ENCODE measurements at places on chromosomes 12 and 14.
A peak's percentile ranks its signal among the peaks of the same experiment; 100 is the strongest.

- no peak for DNase-seq
These were observed 24.8 kb downstream of the NUAK1 start for GRCh38 chr12:106113824-106114446.

DNA sequence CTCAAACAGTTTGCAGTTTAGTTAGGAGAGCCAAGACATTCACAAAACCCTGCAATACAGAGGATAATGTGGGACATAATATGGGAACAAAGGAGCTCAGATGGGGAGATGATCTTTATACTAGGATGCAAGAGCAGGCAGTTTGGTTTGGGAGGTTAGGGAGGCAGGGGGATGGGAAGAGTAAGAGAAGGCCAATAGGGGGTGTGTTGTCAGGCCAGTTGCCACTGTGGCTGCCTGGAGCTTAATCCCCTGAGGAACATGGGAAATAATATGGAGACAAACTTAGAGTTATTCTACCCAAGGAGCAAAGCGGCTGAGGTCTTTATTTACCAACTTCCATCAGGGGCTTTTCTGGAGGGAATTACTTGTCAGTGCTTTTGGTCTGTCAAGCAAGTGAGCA, 10.0 kb upstream of the CSRP2 start:
- no peak for DNase-seq

DNA sequence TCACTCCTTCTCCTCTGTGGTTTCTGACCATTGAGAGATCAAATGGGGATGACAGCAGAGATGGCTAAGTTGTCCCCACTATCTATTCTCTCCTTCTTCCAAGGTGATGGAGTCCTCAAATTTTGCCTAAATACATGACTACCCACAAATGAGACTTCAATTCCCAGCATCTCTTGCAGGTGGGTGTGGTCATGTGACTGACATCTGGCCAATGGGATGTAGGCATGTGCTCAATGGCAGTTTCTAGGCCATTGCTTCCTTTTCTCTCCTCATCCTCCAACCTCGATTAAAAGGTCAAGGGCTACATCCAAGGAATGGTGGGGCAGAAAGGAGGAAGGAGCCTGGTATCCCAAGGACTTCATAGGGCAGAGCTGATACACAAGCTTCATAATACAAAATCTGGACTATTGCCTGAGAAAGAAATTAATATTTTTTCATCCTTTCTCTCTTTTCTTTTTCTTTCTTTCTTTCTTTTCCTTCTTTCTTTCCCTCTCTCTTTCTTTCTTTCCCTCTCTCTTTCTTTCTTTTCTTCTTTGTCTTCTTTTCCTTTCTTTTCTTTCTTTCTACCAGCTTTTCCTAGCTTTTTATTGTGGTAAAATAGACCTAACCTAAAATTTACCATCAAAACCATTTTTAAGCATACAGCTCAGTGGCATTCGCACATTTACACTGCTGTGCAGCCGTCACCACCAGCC, 100.9 kb upstream of the PRB2 start:
- DNase-seq: no peak

- DNase-seq: no peak
These were observed 55.4 kb downstream of the SAMD4A start for GRCh38 chr14:54622192-54622958.

DNA sequence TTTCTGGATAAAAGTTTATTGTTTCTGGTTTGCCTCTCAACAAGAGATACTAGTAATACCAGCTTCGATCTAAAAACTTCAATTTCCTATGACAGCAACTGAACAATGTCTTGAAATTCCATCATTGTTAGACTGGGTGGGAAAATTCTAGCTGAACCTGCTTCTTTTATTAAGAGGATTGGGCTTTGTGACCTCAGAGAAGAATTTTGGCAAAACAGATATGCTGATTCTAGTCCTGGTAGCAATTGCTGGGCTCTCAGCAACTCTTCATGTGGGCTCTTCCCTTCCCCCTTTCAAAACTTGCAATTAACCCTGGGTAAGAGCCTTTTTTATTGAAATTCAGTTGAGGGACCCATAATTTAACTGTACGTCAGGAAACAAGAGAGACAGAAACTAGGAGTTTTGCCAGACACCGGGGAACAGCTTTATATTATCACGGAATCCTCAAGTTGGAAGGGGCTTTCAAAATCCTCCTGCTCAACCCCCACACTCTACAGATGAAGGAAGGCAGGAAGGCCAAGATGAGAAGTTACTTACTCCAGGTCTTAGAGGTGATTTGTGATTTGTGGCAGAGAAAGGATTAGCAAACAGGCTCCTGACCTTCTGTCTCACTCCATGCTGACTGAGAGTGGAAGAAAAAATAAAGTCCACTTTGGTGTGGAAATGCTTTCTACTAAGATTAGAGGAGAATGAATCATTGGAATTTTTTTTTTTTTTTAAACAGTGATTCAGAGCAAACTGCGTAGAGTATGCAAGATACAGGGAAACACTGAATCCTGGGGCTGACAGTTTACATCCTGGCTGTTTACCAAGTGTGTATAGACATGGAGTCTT, 239.0 kb upstream of the ATP2B1 start:
- no peak for DNase-seq

- peak; percentile 51 for DNase-seq
These were observed at the start of gene MSRB3 for GRCh38 chr12:65278576-65279368. MSRB3 (plus strand) TSS chr12:65278683; CDS start chr12:65308580, 29,897 bp downstream.

- no peak for DNase-seq
These were observed 125.4 kb downstream of the LLPH start for GRCh38 chr12:66004922-66005703.

GRCh38 chr14:102189874-102190273, 50.2 kb downstream of the WDR20 start:
- DNase-seq: no peak

- no peak for DNase-seq
These were observed 7.8 kb downstream of the LRTM2 start for GRCh38 chr12:1827826-1828805.

DNA sequence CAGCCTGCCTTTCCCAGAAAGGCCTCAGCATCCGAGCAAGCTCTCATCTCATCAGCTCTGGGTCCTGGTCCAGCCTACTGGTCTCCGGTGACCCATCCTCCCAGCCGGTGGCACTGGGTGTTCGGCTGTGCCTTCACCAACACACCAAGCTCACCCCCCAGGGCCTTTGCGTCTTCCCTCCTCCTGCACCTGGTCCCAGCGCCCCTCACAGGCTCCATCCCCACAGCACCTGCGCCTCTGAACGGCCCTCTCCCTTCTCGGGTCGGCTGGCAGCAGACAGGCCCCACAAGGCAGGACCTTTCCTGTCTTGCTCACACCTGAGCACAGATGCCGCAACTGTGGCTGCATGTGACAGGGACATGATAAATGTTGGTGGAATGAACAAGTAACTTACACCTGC, 13.1 kb downstream of the P2RX2 start:
- no peak for DNase-seq

GRCh38 chr12:69888901-69889300, 63.9 kb downstream of the MYRFL start:
- no peak for DNase-seq

GRCh38 chr12:74646831-74647230, 109.2 kb downstream of the ATXN7L3B start:
- DNase-seq: no peak

GRCh38 chr14:81261176-81261575, 40.4 kb upstream of the GTF2A1 start:
- DNase-seq: no peak

DNA sequence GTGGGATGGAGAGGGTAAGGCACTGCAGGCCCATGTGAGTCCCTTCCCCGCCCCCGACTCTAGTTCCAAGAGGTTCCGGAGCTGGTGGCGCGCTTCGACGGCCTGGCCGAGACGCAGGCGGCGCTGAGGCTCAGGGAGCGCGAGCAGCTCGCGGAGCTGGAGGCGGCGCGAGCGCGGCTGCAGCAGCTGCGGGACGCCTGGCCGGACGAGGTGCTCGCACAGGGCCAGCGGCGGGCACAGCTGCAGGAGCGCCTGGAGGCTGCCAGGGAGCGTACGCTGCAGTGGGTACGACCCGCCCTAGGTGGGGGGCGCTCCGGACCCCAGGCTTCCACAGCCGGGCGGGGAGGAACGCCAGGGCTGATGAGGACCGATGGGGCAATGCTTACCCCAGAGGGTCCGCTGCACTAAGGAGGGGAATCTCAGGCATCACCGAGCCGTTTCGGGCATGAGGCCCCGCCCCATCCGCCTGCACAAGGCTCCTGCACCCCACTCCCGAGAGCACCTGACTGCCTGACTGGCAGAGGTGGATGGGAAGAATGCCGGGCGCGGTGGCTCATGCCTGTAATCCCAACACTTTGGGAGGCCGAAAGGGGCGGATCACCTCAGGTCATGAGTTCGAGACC, 4.9 kb downstream of the CFAP73 start:
- peak; percentile 37 for DNase-seq

- DNase-seq: no peak
These were observed 8.6 kb upstream of the M6PR start for GRCh38 chr12:8958066-8958465.

DNA sequence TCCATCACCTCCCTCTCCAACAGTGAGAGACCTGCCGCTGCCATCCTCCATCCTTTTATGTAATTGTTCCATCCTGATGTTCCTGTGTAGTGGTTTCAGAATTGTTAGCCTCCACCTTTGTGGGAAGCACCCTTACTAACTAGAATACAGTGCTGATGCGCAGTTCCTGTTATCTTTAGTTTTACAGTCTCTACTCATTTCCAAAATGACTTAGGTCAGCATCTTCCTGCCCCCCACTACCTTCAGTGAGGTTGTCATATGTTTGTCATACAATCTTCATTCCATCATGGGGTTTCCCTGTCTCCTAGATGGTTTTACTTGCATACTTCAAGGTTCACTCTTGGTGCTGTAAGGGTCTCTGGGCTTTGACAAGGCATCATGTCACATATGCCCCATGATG, 69.8 kb downstream of the EML1 start:
- DNase-seq: no peak

- DNase-seq: no peak
These were observed 62.1 kb downstream of the ADGRD1 start for GRCh38 chr12:131015581-131016337.

GRCh38 chr14:73245480-73246325, 8.4 kb downstream of the PAPLN start:
- DNase-seq: peak; percentile 53

- DNase-seq: no peak
These were observed 84.6 kb downstream of the TXNDC16 start for GRCh38 chr14:52467515-52468266.

DNA sequence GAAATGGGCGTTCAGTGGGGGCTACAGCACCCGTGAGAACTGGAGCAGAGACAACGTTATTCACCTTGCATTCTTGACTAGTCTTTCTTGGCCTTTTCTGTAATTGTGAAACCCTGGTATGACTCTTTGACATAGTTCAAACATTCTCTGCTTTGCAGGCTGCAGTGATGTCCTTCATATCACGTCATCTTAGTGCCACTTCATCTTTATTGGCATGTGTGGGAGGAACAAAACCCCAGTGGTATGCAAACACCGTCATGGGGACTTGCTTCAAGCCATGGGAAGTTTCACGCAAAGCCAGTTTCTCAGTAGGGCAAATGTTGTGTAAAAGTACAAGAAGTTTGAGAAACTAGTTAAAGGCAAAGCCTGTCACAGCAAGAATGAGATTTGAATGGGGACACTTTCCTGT, 20.2 kb upstream of the DUSP16 start:
- DNase-seq: no peak

DNA sequence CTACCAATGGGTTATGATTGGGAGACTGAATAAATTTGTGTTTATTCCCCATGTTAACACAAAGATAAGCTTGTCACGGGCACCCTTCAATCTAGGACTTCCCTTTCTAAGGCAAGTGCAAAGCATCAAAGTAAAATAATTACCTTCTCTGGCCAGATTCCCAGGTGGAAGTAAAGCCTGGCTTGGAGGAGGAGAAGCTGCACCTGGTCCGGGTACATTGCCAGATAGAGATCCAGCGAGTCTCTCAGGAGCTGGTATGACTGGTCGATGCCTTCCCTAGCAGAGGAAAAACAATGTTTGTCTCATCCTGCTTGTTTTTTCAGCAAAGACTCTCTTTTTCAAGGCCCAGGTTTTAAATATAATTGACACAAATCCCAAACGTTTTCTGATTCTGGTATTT, 24.9 kb downstream of the FBXO21 start:
- peak; percentile 71 for DNase-seq

GRCh38 chr12:20211981-20212421, 156.3 kb upstream of the PDE3A start:
- no peak for DNase-seq

- no peak for DNase-seq
These were observed 6.2 kb upstream of the VDR start for GRCh38 chr12:47910981-47911380.

DNA sequence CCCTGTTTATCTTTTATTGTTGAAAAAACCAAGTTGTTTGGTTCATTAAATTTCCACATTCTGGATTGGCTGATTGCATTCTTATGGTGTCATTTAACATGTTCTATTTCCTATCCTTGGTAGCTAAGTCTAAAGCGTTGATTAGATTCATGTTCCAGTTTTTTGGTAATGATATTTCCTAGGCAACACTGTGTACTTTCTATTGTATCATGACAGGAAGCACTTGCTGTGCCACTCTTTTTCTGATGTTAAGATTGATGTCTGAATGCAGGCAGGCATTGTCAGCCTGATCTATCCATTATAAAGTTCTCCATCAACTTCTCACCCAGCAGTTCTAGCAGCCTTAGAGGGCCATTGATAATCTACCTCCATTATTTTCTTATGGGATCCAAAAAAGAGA, 91.1 kb upstream of the ARID2 start:
- DNase-seq: no peak

- peak; percentile 31 for DNase-seq
These were observed 40.6 kb downstream of the SSH1 start for GRCh38 chr12:108816652-108817335.

GRCh38 chr14:37597914-37598746, 2.7 kb downstream of the TTC6 start:
- DNase-seq: no peak

- DNase-seq: peak; percentile 68
These were observed 662 bp downstream of the EPS8 start for GRCh38 chr12:15788233-15789219.

- DNase-seq: no peak
These were observed 65.2 kb downstream of the PAPOLA start for GRCh38 chr14:96567289-96567899.

GRCh38 chr12:50057000-50057841, at the start of gene ASIC1:
ASIC1 (plus strand) TSS chr12:50057596; CDS start chr12:50058767, 1,171 bp downstream.
- DNase-seq: peak; percentile 76

DNA sequence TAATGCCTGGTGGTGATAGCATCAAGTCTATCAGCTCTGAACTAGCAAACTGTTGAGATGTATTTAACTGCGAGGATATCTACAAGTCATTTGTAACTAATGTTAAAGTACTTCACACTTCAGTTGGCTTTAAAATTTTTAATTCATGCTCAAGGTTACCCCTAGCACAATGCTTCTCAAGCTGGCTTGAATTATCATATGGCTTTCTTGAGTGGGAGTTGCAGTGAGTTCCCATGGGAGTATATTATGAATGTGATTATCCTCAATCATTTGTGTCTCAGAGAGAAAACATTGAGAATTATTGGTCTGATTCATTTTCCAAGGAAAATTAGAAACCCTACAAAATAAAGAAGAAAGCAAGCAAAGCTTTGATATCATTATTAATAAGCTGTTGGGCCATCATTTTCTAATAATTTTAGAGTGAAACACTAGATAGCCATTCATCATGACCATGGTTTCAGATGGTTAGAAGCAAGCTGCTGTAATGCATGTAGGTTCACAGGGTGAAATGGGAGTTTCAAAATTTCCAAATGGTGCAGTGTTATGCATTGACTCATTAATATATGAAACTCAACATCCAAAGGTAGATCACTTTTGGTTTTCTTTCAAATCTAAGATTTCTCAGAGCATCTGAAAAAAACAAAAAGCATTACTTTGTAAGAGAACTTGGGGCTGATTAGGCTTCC, 11.8 kb upstream of the KRAS start:
- no peak for DNase-seq

Data from body of pancreas (tissue), 4 donors.